ENCODE measurements at places on chromosomes 6 and 20.
A peak's percentile ranks its signal among the peaks of the same experiment; 100 is the strongest.

- no peak for DNase-seq
These were observed 437.4 kb upstream of the SULF2 start for GRCh38 chr20:48222595-48223180.

GRCh38 chr6:138692058-138692977 lies 81.3 kb upstream of the CCDC28A start:
- no peak for DNase-seq

DNA sequence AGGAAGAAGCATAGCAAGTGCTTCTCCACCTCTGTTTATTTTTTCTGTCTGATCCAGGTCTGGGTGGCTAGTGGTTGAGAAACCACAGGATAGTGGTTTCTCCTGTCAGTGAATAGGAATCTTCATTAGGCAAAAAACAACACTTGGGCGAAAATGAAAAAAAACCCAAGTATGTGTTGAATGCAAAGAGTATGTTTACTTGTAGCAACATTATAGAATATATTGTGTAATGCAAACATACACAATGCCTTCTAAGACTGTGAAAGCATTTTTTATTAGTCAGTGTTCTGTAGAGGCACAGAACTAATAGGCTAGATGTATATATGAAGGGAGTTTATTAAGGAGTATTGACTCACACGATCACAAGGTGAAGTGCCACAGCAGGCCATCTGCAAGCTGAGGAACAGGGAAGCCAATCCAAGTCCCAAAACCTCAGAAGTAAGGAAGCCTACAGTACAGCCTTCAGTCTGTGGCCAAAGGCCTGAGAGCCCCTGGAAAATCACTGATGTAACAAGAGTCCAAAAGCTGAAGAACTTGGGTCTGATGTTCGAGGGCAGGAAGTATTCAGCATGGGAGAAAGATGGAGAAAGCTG lies 111.1 kb downstream of the UST start:
- peak; percentile 91 for DNase-seq

GRCh38 chr6:13260831-13261230 lies 67.5 kb downstream of the TBC1D7 start:
- DNase-seq, result no peak

DNA sequence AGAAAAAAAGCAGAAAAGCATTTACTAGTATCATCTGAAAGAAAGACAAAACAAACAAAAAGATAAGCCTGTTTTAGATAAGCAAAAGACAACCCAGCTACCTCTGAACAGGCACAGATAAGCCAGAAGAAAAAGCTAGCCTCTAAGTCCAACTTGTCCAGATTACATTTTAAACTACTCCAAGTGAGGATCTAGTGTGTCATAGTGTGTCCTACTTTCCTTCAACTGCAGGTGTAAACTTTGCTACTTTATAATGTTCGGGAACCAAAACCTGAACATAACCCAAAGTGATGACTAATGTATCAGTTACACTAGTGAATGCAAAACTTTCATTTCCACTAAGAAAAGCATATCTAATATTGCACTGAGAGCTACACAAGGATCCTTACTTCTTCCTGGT lies 19.5 kb downstream of the ADNP start:
- no peak for DNase-seq

DNA sequence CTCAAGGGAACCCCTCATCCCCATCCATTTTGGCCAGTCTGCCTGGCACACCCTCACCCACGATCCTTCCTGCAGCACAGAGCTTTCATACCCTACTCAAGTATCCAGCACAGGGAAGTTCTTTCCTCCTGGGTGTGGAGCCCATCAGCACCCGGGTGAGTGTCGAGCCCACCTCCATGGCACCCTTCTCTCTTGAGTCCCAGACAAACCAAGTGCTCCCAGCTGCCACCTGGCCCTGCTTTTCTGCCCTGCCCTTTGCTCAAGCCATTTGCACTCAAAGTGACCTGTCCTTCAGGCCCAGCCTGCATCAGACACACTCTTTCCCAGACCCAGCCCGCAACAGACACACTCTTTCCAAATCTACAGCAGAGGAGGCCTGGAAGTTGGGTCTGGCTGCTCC lies 257.2 kb downstream of the DLL1 start:
- DNase-seq, result no peak

DNA sequence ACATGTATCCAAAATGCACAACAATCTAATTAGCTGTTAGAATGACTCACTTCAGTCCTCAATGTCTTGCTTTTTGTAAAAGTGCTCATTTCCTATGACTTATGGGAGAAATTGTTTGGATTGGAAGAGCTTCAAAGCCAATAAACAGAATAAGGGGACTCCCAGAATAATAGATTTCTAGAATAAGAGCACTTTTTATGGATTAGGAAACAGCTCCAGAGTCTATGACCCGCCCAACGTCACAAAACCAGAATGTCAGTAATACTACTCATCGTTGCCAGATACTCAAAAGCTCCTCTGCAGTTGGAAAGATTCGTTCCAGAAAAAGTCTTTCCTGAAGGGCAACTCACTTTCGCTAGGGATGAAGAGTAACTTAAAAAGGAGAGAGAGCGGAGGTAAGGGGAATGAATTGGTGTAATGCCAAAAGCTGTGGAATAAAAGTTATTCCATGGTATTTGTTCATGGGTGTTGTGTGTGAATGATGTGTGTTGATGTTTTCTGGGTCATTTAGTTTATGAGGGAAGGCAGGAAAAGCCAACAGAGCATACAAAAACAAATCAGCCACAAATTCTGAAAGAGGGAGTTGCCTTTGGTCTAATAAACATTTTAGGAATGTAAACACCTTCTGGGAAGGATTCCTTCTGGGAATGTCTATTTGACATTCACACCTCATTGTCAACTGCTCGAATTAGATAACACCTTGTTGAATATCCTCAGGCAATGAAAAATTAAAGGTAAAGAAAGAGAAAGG lies 64.6 kb downstream of the SYNE1 start:
- no peak for DNase-seq

GRCh38 chr6:506920-507622 lies 115.5 kb downstream of the IRF4 start:
- DNase-seq, result no peak

Measured in AG04450 (cell line).